Suppressor macrophage treated with lipopolysaccharide for 1 hour (primary cell): ENCODE measurements at places on chromosomes 4 and X.

DNA sequence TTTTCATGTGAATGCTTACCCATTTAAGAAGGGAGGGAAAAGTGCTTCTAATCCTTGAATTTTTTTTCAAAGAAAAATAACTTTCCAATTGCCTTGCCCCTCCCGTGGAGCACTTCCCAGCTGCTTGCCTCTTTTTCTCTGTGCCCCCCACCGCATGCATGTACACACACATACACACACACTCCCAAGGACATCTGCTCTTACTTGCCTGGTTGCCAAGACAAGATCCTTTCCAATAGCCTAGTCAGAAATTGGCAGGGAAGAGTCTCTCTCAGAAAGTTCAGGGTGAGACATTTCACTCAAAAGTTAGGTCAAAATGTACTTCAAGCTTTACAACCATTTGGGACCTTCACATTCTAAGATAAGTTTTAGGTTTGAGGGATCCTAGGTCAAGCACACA lies 10.9 kb downstream of the HHIP start:
- DNase-seq: no peak

GRCh38 chr4:123628288-123628687 lies 231.7 kb downstream of the SPRY1 start:
- DNase-seq: no peak

DNA sequence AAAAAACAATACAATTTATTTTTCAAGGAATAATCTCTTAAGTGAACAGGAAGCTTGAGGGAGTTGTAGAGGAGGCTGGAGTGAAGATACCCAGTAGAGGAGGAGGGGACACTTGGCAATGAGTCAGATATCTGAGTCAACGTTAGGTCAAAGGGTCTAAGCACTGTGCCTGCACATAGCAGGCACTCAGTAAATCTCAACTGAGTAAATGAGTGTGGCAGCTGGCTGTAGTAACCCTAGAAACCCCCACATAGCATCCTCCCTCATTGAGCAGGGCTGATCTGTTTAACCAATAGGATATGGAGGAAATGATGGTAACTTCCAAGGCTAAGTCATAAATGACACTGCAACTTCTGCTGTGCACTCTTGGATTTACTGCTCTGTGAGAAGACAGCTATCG lies 186.0 kb upstream of the FAM241A start:
- peak; percentile 77 for DNase-seq

- DNase-seq: no peak
Observed at GRCh38 chr4:108209489-108209888, 40.8 kb upstream of the LEF1 start.

DNA sequence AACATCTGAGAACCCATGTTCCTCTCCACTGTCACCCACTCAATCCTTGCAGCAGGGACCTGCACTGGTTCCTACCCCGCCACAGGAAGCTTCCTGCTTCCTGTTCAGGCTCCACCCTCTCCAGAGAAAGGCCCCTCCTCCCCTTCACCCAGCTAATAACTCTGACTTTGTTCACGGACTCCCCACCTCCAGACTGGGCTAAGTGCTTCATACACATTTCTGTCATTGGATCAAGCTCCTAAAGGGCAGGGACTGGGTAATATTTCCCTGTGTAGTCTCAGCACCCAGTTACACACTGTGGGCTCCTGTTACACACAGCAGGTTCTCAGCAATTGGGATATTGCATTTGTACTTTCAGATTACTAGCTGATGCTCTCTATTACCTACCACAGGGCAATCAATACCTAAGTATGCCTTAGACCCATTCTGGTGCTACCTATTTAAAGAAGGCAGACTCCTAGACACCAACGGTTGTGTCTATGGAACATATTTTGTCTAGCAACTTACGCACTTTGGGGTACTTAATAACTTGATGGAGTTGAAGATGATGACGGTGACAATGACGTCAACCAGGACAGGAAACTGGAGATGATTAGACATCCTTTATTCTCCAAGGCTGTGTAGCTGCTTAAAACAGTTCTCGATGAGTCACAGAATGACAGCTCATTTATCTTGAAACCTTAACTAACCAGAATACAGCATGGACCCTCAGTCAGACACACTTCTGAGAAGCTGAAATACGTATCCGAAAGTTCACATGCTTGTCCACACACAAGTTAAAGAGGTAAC lies 58.1 kb downstream of the MAML3 start:
- peak; percentile 87 for DNase-seq

- no peak for DNase-seq
Observed at GRCh38 chrX:131199091-131199490, 90.0 kb downstream of the IGSF1 start.

GRCh38 chr4:42786350-42787078 lies 106.0 kb upstream of the GRXCR1 start:
- no peak for DNase-seq

- DNase-seq: peak; percentile 33
Observed at GRCh38 chrX:8728932-8729535, 2.9 kb downstream of the ANOS1 start.

DNA sequence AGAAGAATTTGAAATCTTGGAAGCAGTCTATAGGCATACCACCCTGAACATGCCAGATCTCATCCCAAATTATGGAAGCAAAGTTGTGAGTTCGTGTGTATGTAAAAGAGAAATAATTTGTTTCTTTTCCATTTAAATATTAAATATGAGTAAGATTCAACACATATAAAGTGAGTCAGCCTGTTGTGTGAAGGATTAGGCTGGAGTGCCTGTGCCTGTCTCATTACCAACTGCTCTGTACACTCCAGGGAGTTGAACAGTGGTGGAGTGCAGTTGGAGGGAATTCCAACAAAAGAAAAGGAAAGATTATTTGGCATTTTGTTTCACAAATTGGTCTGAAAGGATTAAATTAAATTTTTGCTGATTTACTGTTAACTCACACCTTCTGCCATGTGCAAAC lies 435.6 kb downstream of the FAT4 start:
- no peak for DNase-seq

DNA sequence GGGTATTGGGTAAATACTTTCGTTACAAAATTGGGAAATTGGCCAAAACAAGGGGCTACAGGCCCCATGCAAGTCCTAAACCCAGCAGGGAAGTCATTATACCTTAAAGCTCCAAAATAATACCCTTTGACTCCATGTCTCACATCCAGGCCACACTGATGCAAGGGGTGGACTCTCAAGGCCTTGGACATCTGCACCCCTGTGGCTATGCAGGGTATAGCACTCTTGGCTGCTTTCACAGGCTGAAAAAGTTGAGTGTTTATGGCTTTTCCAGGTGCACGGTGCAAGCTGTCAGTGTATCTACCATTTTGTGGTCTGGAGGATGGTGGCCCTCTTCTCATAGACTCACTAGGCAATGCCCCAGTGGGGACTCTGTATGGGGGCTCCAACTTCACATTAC lies 326.5 kb downstream of the TEX13C start:
- no peak for DNase-seq

DNA sequence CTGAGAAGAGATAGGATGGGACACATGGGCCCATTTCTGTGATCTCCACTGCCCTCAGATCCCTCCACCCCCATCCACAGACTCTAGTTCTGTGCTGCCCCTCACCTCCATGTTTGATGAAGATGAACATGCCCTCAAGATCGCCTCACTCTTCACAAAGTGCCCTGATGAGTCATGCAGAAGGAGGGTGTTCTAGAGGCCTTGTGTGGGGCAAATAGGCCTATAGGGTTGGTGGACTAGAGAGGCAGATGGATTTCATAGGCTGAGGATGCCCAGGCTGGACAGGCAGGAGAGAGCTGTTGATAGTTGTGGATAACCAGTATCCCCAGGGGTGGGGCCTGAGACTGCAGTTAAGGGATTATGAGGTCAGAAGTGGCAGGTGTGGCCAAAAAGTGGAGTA lies at the start of gene CXorf65:
Gene CXorf65 (minus strand): TSS at position 314 of the 400 bp plus-strand sequence. CDS start 184 bp downstream, at position 130.
- peak; percentile 21 for DNase-seq

- peak; percentile 42 for DNase-seq
Observed at GRCh38 chr4:88522702-88523324, 763 bp downstream of the PYURF start.

GRCh38 chr4:149466446-149466845 lies 349.2 kb downstream of the IQCM start:
- DNase-seq: no peak
